Pons (tissue), 1 donor: ENCODE measurements at places on chromosomes 1 and 21.
A peak's percentile ranks its signal among the peaks of the same experiment; 100 is the strongest.

GRCh38 chr21:44043613-44044012 lies 31.5 kb downstream of the TRAPPC10 start:
- DNase-seq, result no peak

DNA sequence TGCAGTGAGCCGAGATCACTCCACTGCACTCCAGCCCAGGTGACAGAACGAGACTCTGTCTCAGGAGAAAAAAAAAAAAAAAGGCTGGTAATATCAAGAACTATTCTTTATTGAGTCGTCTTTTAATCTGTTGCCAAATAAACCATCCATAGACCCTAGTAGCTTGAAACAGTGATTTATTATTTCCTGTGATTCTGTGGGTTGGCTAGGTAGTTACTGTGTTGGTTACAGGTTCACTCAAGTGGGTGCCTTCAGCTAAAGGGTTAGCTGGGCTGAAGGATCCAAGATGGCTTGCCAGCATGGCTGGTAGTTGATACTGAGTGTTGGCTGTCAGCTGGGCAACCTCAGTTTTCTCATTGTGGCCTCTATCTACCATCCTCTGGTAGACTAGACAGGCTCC lies 9.2 kb downstream of the TLCD4 start:
- DNase-seq, result no peak

DNA sequence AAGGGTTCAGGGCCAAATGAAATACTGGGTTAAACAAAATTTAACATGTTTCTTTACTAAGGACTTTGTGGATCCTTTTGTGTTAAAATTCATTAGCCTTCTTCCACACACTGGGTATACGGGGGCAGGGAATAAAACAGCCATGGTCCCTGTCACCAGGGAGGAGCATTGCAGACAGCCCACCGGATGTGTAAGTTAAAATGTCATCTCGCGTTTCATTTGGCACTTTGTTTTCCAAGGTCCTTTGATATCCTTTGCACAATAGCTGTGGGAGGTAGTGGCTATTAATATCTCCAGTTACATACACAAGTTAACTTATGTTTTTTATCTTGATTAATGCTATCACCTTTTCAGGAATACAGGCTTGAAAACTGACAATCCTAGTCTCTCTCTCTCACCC lies 172.7 kb downstream of the BARHL2 start:
- DNase-seq, result no peak

GRCh38 chr1:170354690-170355089 lies 177.3 kb upstream of the GORAB start:
- DNase-seq, result no peak

GRCh38 chr21:38440746-38441145 lies 57.5 kb downstream of the ERG start:
- DNase-seq, result no peak

DNA sequence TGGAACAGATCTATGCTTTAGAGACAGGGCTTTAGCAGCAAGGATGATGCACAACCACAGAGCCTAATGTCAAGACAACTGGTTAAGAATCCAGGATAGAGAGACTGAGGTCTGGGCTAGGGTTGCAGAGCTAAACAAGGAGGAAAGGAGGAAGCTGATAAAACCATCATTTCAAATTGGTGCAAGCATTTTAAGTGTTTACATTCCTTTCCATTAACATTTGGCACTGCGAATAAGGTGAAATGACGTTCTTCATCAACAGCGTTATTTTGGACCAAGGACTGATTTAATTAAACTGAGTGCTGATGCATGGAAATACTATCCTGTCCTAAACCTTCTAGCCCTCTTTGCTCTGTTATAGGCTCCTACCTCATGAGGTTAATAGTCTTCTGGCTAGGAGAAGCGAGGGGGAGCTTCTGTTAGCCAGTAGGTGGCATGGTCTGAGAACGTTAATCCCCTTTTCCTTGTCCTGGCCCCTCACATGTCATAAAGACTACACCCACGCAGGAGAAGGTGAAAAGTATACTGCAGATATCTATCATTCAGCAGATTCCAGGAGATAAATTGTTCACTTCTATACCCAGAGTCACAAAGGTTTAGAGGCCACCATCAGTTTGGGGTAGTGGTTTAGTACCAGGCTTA lies 7.6 kb upstream of the C1orf21 start:
- no peak for DNase-seq

DNA sequence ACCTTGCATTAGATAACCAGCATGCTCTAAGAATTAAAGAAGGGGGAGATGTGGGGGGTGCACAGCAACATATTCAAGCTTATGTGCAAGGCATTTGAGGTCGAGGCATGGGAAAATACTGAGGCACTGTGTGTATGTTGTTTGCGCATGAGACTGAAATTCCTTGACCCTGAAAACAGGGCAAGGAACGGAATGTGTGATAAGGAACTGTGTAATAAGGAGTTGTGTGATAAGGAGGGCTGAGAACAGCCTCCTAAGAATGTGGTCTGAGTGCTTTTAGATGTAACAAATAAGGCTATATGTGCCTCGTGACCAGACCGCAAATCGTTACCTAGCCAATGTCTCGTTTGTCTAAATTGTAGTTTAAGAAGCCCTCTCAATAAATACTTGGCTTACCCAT lies 26.5 kb upstream of the ITLN1 start:
- no peak for DNase-seq

DNA sequence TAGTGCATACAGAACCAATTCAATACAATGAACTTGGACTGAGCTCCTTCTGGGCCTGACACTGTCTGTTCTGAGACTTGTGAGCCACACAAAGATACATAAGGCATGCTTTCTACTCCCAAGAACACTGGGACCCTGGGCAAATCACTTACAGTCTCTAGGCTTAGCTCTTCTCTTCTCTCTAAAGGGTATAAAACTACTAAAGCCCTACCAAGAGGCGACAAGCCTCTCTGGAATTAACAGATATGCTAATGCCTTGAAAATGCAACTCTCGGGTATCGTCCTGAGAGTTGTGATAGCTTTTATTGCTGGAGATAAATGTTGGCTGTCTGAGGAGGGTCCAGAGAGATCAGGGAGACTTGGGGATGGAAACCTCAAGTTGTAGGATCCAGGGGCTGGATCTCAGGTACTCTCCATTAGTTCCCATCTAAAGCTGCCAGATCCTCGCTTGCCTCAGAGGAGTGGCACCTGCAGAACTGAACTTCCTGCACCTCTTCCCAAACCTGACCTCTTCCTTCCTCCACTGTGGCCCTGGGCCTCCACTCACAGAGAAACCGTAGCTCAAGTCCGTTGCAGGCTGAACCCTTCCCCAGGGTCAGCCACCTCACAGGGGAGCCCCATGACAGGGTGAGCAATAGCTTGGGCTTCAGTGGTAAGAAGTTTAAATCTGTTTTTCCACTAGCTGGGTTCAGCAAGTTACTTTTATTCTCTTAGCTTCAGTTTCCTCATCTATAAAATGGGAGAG lies 11.5 kb upstream of the CFAP45 start:
- no peak for DNase-seq

DNA sequence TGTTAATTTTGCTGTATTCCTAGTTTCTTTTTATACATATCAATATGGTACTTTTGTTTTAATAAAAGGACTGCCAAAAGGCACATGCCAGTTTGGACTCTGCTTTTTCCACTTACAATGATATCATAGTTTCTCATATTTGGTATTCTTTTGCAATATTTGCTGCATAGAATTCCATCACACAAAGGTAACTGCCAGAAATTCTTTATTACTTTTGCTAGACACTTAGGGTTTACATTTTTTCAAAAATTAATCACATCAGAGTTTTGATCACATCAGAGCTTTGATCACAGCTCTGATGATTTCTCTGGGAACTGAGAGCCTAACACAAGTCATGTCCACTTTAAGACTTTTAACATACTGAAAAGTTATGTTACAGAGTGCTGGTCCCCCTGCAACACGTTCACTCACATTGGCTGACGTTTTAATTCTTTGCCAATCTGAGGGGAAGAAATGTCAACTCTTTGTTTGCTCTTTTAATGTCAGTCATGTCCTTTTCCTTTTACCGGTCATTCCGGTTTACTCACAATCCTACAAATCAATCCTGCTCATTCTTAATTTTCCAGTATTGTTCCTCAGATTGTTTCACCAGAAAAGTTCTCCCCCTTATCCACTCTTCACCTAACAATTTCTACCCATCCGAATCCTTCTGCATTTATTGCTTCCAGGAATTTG lies 1.1 kb upstream of the CD46 start:
- DNase-seq, result peak; percentile 13

- no peak for DNase-seq
These were observed 17.9 kb downstream of the SLC9A1 start for GRCh38 chr1:27136998-27137542.
